Upper lobe of left lung (tissue), 6 donors: ENCODE measurements at places on chromosomes 4 and X. TPM values are rescaled to one million over a fixed set of nuclear protein-coding genes. Genes with fewer than 3 reads are reported as not detected.

The LEF1 gene
- 3.3 TPM for total RNA-seq

DNA sequence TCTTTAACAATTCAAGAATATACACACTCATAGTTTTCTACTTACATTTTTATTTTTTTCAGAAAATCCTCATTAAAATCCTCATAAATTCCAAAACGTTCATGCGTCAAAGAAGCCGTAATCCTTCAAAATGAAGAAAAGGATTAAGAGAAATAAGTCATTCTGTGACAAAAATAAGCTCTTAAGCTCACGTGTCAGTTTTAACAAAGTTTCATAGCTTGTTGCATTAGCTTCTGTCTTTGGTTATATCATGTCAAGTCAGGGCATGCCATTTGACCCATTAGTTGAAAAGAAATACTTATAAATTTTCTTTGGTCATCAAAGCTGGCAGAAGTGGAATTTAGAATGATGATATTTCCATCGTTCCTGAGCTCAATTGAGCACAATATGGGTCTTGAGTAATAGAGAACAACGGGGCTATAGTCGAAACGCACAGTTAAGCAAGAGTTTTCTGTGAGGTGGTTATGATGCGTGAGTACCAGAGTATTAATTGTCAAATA is 185.2 kb upstream of the CTSO start:
- no peaks in the 10 kb centered on the region for H3K36me3 ChIP-seq
- no peaks in the 10 kb centered on the region for H3K27me3 ChIP-seq
- H3K4me3 ChIP-seq: no peak overlapping the region
- DNase-seq: no peak
- no peaks in the 10 kb centered on the region for H3K4me1 ChIP-seq
- H3K27ac ChIP-seq: no peak overlapping the region

GRCh38 chr4:41000356-41000755 is 214.0 kb downstream of the APBB2 start:
- H3K36me3 ChIP-seq: no peaks in the 10 kb centered on the region
- H3K27ac ChIP-seq: no peak overlapping the region
- no peak for DNase-seq
- H3K4me1 ChIP-seq: no peaks in the 10 kb centered on the region
- H3K4me3 ChIP-seq: no peak overlapping the region

The TMEM47 gene
- 34.4 TPM for total RNA-seq

DNA sequence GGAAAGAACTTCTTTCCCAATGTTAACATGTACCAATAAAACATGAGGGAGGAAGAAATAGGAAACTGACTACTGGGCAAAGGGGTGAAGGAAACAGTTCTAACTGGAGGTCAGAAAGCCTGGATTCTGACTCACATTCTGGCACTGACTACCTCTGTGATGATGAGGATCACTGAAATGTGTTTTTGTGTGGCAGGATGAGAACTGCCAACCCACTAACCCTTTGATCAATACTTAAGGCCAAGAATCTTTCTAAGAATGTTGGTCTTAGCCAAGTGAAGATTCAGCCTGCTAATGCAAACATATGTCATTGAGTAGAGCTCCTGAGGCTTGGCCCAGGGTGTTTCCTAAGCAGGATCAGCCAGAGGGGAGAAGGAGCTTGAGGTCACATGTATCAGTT is 4.6 kb downstream of the ALAS2 start:
- H3K36me3 ChIP-seq: no peaks in the 10 kb centered on the region
- H3K27ac ChIP-seq: no peak overlapping the region
- no peaks in the 10 kb centered on the region for H3K27me3 ChIP-seq

GRCh38 chrX:124257924-124258702 is 74.3 kb upstream of the TEX13D start:
- no peaks in the 10 kb centered on the region for H3K27me3 ChIP-seq
- no peaks in the 10 kb centered on the region for H3K4me1 ChIP-seq
- no peak overlapping the region for H3K4me3 ChIP-seq
- DNase-seq: no peak
- no peaks in the 10 kb centered on the region for H3K36me3 ChIP-seq

DNA sequence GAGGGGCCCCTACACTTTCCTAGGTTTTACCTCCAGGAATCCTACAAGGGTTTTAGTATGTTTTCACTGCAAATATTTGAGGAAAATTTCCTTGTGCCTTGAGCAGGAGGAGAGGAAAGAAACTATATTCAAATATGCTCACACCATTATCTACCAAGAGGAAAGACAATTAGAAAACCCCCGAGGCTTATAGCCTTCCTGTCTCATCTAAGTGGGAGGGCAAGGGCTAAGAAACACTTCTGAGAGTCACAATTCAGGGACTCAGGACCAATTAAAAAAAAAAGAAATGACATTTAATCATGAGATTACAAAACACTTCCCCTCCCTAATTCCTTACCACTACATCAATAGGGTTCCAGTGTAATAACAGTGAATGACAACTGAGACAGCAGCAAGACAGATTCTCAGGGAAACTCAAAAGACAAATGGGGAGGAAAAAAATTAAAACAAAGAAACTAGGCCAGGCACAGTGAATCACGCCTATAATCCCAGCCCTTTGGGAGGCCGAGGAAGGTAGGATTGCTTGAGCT is 45.6 kb downstream of the ATRX start:
- no peaks in the 10 kb centered on the region for H3K36me3 ChIP-seq
- no peak overlapping the region for H3K27ac ChIP-seq
- DNase-seq: no peak
- no peaks in the 10 kb centered on the region for H3K27me3 ChIP-seq
- H3K4me3 ChIP-seq: no peak overlapping the region

The CXorf65 gene
- total RNA-seq: not detected

DNA sequence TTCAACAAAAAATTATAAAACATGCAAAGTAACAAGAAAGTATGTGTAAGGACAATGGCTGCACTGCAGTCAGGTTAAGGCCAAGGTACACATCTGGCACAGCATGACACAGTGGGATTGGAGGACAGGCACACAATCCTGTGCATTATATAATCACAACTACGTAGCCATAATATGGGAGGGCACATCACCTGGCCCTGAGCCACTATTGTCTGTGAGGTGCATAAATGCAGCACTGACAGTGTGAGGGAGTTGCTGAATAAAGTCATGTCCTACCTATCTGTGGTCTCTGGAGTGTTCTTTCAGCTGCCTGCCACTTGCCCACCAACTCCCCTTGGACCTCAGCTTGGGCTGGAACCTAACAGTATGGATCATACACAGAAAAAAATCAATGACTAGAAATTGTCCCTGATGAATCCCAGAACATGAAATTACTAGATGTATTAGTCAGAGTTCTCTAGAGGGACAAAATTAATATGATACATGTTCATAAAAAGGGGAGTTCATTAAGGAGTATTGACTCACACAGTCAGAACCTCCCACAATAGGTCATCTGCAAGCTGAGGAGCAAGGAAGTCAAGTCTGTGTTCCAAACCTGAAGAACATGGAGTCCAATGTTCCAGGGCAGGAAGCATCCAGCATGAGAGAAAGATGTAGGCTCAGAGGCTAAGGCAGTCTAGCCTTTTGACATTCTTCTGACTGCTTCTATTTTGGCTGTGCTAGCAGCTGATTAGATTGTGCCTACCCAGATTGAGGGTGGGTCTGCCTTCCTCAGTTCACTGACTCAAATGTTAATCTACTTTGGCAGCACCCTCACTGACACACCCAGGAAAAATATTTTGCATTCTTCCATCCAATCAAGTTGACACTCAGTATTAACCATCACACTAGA is 46.4 kb upstream of the KCTD8 start:
- H3K4me3 ChIP-seq: no peak overlapping the region
- H3K4me1 ChIP-seq: no peaks in the 10 kb centered on the region
- H3K27me3 ChIP-seq: no peaks in the 10 kb centered on the region
- H3K36me3 ChIP-seq: no peaks in the 10 kb centered on the region
- no peak for DNase-seq
- no peak overlapping the region for H3K27ac ChIP-seq

DNA sequence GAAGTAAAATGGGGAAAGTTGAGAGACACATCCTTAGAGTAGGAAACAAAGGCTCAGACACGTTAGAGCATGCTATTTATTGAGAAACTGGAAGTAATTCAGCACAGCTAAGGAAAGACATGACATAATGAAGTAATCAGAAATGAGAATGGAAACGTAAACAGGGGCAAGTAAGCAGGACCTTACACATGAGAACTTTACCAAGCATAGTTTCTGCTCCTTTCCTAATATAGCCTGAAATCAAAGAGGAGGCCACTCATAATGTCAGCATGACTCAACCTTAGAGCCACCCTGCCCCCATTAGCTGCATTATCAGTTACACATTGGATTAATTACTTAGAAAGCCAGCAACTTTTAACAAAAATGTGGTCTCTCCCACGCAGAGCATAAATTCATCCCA is 558.3 kb upstream of the GRIA3 start:
- no peaks in the 10 kb centered on the region for H3K36me3 ChIP-seq
- H3K4me1 ChIP-seq: no peaks in the 10 kb centered on the region
- H3K27me3 ChIP-seq: no peaks in the 10 kb centered on the region
- DNase-seq: no peak
- no peak overlapping the region for H3K4me3 ChIP-seq
- no peak overlapping the region for H3K27ac ChIP-seq

DNA sequence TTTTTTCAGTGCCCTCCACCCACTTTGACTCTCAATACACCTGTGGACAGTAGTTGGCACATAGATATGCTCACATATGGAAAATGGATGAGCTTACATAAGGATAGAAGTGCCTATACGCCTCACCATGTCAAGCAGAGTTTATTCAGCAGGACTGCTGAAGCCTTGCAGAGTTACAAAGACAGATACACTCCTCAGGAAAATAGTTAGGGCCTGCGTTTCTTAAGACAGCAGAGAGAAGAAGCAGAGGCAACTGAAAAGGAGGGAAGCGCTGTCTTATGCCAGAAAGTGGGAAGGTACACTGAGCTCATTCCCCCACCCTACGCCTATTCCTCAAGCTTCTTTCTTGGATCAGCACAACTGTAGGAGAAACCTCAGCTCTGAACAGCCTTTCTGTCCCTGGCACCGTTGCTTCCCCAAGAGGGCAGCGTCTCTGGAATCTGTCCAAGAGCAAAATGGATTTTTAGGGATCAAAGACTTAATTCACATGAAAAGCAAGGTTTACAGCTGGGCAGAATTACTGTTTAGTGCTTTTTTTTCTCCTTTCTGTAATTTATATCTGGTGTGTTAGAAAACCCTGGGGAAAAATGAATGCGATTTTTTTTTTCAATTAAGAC is 37.3 kb upstream of the MBTPS2 start:
- H3K4me3 ChIP-seq: no peak overlapping the region
- H3K4me1 ChIP-seq: no peaks in the 10 kb centered on the region
- H3K27ac ChIP-seq: no peak overlapping the region

- peak; percentile 73 for DNase-seq
- H3K4me1 ChIP-seq: no peaks in the 10 kb centered on the region
- H3K4me3 ChIP-seq: no peak overlapping the region
- no peak overlapping the region for H3K27ac ChIP-seq
Observed at GRCh38 chrX:74343343-74344279, 39.6 kb downstream of the ZCCHC13 start.

The IRF2 gene
- total RNA-seq: 25.5 TPM

DNA sequence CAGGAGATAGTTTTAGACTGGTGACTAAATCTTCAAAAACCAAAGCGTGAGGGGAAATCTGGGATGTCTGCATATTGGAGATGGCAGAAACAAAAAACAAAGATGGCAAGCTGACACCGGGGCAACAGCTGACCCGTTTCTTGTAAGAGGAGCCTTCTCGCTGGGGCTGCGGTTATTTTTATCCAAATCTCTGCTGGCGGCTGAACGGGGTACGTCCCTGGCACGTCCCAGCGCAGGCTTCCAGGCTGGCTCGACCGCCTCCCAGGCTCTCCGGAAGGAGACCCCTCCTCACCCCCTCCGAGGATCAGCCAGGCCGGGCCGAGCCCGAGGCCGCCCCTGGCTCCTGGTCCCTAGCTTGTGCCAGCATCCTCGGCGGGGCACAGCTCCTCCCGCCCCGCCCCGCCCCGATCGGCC is 403 bp downstream of the SGCB start:
- no peaks in the 10 kb centered on the region for H3K27me3 ChIP-seq
- peak overlapping the region; percentile 17 for H3K27ac ChIP-seq
- no peak for DNase-seq
- no peaks in the 10 kb centered on the region for H3K4me1 ChIP-seq
- H3K36me3 ChIP-seq: no peaks in the 10 kb centered on the region
- H3K4me3 ChIP-seq: peak overlapping the region; percentile 76

- no peak overlapping the region for H3K27ac ChIP-seq
- H3K27me3 ChIP-seq: no peaks in the 10 kb centered on the region
- DNase-seq: no peak
- no peak overlapping the region for H3K4me3 ChIP-seq
Observed at GRCh38 chrX:7987160-7988012, 60.2 kb upstream of the PNPLA4 start.

DNA sequence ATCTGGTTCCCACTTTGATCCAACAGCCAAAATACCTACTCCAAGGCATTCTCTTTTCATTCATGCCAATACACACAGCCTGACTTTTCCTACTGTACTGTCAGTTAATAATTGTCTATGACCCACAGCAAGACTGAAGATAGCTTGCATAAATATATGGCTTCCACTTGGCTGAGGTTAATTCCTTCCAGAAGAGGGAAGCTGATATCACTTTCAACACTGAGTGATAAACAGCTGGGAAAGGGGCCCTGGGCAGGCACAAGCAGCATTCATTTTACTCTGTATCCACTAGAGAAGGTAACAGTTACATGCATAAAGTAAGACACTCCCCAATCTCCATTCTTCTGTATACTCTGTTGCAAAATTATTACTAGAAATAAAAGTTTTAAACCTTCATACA is 200.2 kb upstream of the UGT8 start:
- no peak for DNase-seq
- H3K27ac ChIP-seq: no peak overlapping the region
- H3K36me3 ChIP-seq: no peaks in the 10 kb centered on the region
- H3K27me3 ChIP-seq: no peaks in the 10 kb centered on the region
- no peaks in the 10 kb centered on the region for H3K4me1 ChIP-seq
- no peak overlapping the region for H3K4me3 ChIP-seq

The GUCY1A1 gene
- total RNA-seq: 37.9 TPM

- no peak overlapping the region for H3K27ac ChIP-seq
- H3K4me1 ChIP-seq: no peaks in the 10 kb centered on the region
- H3K36me3 ChIP-seq: no peaks in the 10 kb centered on the region
- H3K27me3 ChIP-seq: no peaks in the 10 kb centered on the region
Observed at GRCh38 chrX:119672426-119672825, 20.5 kb downstream of the SEPTIN6 start.

The ARHGAP36 gene
- total RNA-seq: not detected

DNA sequence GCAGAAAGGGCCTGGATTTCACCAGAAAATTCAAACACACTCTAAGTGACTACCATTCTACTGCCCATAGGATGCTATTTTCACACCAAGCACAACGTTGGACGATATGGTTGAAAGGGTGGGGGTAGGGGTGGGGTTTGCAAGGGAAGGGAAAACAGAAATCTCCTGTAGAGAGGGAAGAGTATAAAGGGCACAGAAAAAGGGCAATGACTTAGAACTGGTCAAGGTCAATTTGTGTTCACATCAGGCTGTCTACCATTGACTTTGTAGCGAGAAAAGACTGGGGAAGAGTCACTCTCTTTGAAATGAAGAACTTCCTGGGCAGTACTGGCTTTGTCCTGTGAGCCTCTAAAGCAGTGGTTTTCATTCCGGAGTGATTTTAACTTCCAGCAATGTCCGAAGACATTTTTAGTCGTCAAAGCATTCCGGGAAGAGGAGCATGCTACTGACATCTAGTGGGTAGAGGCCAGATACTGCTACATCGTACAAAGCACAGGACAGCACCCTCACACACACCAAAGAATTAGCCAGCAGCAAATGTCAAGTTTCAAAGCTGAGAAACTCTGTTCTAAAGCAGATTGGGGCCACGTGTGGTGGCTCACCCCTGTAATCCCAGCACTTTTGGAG is 48.4 kb upstream of the SLC7A3 start:
- no peak overlapping the region for H3K4me3 ChIP-seq
- H3K27me3 ChIP-seq: no peaks in the 10 kb centered on the region
- H3K27ac ChIP-seq: no peak overlapping the region
- no peaks in the 10 kb centered on the region for H3K4me1 ChIP-seq
- H3K36me3 ChIP-seq: no peaks in the 10 kb centered on the region

GRCh38 chrX:113512700-113513395 is 672.2 kb upstream of the AMOT start:
- no peak overlapping the region for H3K27ac ChIP-seq
- no peak overlapping the region for H3K4me3 ChIP-seq
- DNase-seq: no peak
- no peaks in the 10 kb centered on the region for H3K27me3 ChIP-seq
